ENCODE measurements at places on chromosomes 13 and 19.

- DNase-seq = no peak
Measured at GRCh38 chr19:10007371-10008183, 2.7 kb downstream of the COL5A3 start.

GRCh38 chr13:20727856-20728255 lies 24.4 kb downstream of the IL17D start:
- DNase-seq = no peak

- DNase-seq = no peak
Measured at GRCh38 chr13:69283301-69283700, 824.3 kb upstream of the ATXN8OS start.

DNA sequence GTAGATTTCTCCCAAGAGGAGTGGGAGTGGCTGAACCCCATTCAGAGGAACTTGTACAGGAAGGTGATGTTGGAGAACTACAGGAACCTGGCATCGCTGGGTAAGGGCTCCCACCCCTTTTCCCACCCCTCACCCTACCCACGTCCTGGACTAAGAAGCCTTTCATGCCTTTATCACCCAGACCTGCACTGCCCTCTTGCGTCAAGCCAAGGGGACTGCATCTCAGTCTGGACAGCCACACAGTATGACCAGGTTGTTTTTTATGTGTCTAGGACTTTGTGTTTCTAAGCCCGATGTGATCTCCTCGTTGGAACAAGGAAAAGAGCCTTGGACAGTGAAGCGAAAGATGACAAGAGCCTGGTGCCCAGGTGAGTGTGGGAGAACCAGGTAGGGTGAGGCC lies 8.8 kb downstream of the ZFP28 start:
- no peak for DNase-seq

DNA sequence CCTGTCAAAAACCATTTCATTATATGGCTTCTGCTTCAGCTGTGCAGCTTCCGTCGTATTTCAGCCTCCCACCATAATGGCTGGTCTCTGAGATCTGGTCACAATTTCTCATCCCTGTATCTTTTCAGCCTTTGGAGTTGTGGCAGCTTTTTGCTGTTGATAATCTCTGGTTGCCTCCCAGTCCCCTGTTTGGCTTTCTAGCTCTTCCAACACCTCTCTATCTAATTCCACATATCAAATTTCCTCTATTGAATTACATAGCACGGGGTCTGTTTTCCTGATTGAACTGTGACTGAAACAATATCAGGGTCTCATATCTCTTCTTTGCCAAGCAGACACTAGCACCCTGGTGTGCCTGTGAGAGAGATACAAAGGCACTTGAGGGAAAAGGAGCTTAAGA lies 222.1 kb upstream of the OBI1 start:
- DNase-seq = no peak

DNA sequence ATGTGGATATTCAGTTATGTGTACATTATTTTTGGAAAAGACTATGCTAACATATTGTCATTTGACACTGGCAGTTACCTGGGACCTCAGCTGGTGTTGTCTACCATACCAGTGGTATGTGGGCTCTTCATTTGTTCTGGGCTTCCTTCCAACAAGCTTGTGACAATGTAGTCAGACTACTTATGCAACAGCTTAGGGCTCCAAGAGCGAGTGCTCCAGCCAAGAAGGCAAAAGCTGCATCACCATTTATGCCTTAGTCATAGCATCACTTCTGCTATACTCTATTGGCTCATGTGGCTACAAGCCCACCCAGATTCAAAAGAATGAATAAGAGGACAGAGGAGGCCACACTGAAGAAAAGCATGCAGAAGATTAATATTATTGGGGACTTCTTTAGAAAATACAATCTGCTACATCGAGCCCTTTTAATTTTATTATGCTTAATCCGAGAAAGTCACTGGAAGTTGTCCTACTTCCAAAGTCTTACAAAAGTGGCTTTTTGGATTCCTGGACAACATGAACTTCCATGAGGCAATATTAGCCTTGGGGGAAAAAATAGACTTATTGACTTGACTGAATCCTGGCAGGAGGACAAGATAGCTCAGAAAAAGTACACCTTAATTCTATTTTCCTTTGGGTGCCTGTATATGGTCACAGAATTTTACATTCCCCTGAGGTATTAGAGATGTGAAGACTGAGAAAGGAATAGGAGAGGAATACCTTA lies 529.4 kb upstream of the HTR2A start:
- no peak for DNase-seq

GRCh38 chr19:40831502-40832430 lies 18.5 kb downstream of the CYP2A6 start:
- DNase-seq = no peak

DNA sequence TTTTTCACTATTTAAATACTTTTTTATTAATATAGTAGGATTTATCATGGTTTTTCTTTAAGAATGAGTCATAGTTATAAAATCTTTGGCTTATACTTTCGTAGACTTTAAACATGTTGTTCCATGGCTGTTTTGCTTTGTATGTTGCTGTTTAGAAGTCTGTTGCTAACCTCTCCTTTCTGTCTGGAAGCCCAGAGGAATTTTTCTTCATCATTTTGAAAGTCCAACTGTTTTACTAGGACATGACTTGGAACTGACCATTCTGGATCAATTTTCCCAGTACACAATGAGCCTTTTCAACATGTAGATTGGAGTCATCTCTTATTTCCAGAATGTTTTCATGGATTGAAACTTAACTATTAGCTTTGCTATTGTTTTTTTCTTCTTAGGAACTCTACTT lies 7.9 kb downstream of the CAB39L start:
- no peak for DNase-seq

GRCh38 chr13:63048653-63049052 lies 1633.0 kb upstream of the PCDH20 start:
- no peak for DNase-seq

- DNase-seq = no peak
Measured at GRCh38 chr19:29372921-29373797, 152.6 kb upstream of the VSTM2B start.

DNA sequence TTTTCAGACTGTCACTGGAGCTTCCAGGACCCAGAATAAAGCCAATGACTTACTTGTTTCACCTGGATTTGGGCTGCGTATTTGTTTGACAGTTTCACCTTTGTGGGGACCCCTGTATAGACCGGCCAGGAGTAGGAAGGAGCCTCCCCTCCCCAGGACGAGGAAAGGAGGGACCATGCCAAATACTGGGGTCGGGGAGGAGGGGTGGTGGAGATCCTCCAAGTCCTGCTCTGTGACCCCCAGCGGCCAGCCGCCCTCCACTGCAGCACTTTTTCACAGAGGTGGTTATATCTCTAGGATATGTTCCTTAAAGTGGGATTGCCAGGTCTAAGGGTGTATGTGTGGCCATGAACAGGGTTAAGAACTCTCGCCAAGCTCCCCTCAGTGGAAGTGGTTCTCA lies 25.7 kb upstream of the ZNF492 start:
- no peak for DNase-seq

DNA sequence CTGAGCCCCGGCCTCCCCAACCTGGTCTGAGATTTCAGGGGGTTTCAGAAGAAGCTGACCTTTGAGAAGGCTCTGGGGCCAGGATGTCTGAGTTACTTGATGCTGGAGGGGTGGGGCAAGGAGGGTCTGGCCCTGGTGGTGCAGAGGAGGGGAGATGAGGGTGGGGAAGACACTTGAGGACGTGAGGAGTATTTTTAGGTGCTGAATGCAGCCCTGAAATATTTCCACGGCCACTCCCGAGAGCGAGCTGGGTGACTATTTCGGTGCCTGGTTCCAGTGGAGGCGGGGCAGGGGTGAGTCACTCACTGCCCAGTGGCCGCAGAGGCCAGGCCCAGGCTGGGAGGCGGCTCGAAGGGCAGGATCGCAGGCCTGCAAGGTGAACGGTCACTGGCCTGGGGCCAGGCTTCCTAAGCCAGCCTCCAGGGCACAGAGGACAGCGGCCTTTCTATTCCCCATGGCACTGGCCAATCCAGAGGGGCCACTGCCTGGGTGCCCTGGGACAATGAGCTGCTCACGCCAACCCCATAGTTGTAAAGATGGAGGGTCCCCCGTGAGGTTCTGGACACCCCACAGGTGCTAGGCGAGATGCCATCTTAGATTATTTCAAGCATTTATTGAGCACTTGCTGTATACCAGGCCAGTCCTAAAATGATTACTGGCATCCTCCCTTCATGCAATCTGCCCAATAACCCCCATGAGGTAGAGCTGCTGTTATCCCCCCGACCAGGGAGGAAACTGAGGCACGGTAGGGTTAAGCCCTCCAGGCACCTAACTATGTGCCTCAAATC lies 19.7 kb upstream of the JUND start:
- DNase-seq = no peak

GRCh38 chr13:34172048-34172447 lies 354.1 kb downstream of the RFC3 start:
- no peak for DNase-seq

GRCh38 chr19:58585442-58586132 lies 12.5 kb upstream of the MZF1 start:
- DNase-seq = no peak

- no peak for DNase-seq
Measured at GRCh38 chr19:32570081-32570785, 10.8 kb upstream of the PDCD5 start.

GRCh38 chr13:88979465-88980175 lies 1308.4 kb downstream of the SLITRK5 start:
- no peak for DNase-seq

DNA sequence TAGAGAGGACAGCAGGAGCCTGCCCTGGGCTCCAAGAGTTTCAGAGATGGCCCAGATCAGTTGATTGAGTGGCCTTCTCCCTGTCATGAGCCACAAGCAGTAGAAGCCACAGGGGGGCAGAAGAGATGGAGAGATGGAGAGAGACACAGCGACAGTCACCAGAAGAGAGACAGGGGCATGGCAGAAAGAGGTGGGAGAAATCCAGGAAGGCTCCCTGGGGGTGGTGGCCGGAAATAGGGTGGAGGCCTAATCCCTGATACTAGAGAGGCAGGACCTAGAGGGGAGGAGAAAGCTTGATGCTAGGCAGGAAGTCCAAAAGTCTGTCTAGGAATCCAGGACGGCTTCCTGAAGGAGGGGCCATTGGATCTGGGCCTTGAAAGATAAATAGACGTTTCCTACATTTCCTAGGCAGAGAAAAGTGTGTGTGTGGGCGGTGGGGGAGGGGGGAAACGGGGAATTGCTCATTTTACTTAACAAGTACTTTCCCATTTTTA lies 9.6 kb upstream of the TPM4 start:
- no peak for DNase-seq

DNA sequence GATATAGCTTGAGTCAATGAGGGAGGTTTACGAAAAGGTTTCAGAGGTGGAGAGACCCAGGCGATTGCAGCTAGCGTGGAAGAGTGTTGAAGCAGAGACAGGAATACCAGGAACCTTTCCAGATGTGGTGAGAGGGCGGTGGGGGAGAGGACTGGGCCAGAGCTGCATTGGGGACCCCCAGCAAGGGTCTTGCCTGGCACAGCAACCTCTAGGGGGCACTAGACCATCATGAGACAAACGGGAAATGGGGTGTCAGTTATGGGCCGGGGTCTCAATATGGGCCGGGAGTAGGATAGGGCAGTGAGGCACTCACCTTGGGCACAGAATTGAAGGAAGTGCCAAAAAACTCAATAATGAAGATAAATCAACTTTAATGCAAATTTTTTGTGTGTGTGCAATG lies 2.1 kb upstream of the LRP3 start:
- no peak for DNase-seq

DNA sequence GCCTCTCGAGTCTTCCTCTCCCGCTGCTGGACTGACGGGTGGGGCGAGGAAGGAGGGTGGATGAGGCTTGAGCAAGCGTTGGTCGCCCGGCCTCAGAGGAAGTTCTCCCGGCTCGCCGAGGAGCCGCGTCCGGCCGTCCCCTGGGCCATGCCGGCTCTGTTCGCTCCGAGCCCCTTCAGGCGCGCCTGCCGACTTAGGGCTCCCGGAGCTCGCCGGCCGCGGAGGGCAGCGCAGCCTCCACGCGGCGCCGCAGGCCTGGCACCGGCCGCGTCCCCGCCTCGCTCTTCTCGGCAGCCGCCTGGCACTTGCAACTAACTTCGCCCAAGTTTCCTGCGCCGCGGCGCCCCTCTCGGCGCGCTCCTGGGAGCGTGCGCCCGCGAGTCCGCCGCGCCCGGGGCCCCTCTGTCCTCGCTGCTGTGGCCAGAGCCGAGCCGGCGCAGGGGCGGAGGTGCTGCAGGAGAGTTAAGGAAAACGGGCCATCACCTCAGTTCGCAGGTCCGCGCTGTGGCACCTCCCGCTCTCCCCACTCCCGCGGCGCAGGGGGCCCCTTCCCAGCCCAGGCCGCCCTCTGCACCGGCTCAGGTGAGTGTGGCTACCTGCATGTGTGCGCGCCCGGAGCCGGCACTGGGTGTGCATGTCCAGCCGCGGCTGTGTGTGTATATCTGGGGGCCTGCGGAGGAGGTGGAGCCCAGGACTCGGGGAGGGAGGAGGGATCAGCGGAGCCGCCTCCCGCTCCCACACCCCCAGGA lies 641 bp upstream of the SOX21 start:
- peak; percentile 56 for DNase-seq

All from NCI-H774 (cell line).